ENCODE measurements at places on chromosomes 16 and 17.
A peak's percentile ranks its signal among the peaks of the same experiment; 100 is the strongest.

- no peak for DNase-seq
Observed at GRCh38 chr17:68731465-68731864, 130.3 kb upstream of the FAM20A start.

GRCh38 chr16:4032768-4033167, 83.5 kb downstream of the ADCY9 start:
- DNase-seq = no peak

GRCh38 chr16:70752426-70752825, 48.5 kb downstream of the VAC14 start:
- no peak for DNase-seq

GRCh38 chr16:50335196-50335958, 33.4 kb downstream of the BRD7 start:
- no peak for DNase-seq

GRCh38 chr17:47644324-47644723, 5.4 kb upstream of the KPNB1 start:
- DNase-seq = no peak

- DNase-seq = no peak
Observed at GRCh38 chr16:10136916-10137315, 45.3 kb downstream of the GRIN2A start.

DNA sequence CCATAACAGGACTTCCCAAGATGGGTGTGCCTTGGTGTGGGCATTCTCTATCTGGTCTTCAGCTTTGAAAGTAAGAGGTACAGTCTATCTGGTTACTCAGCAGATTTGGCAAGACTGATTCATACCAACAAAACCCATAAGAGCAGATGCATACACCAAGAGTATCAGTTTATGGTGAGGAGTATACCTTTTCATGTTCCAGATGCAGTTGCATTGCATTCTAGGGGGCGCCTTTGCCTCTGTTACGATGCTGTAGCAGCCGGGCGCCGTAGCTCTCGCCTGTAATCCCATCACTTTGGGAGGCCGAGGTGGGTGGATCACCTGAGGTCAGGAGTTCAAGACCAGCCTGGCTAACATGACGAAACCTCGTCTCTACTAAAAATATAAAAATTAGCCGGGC, 31.1 kb upstream of the CARMIL2 start:
- no peak for DNase-seq

DNA sequence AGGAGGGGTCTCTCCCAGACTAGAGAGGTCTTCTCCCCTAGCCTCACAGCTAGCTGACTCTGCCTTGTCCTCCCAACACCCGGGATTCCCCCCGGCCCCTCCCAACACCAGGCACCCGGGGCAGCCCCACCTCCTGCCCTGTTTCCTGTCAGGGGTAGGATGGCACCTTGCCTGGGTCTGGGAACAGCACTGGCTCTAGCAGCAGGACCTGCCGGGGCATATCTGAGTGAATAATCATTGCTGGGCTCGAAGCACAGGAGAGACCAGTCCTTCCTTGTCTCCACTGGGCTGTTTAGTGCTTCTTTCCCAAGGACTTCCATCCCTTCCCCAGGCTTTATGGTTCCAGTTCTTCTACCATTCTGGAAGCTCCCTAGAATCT, 25.7 kb downstream of the MINK1 start:
- DNase-seq = no peak

GRCh38 chr17:78842881-78843565, 2.4 kb upstream of the USP36 start:
- DNase-seq = peak; percentile 52

- DNase-seq = no peak
Observed at GRCh38 chr16:57711993-57712392, 17.4 kb downstream of the DRC7 start.

DNA sequence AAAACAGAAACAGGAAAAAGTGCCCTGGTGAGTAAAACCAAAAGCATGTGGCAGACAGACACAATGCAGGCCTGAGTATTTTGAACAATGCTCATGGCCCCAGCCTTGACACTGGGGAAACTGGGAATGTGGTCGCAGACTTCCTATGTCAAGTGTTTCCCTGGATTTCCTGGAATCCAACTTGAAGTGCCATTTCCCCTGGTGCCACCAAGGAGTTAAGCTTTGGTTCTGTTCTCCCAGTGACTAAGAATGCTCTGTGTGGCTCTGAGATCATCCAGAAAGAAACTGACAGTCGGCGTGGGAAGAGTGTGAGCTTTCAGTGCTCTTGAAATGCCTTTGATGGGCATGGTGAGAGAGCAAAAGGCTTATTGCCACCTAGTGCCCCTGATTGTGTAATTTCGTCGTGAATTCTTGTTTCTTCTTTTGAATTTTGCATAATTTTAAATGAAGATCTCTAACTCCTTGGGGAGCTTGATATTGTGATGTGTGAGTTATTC, 96.0 kb downstream of the YPEL2 start:
- DNase-seq = no peak

Data from GM12892 (cell line).